ENCODE measurements at places on chromosomes 5 and 9.

GRCh38 chr9:34675048-34675714 is 12.7 kb upstream of the CCL27 start:
- DNase-seq = peak; percentile 79

- DNase-seq = no peak
These were observed 1.9 kb downstream of the ZNF354B start for GRCh38 chr5:178861627-178862026.

DNA sequence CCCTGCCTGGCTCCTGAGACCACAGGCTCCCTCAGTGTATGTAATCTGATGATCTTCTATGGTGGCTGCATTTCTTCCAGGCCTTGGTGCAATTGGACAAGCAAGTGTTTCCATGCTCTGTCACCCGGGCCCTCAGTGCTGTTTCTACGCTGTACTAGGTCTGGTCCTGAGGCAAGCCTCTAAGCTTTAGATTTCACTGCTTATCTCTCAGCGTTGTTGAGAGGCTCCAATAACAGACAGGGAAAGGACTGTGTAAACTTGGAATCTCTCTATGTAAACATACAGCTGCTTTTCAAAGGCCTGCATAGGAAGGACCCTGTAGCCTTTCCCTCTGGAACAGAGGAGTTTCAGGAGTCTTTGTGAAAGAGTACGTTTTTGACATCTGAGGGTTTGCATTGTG is 38.6 kb upstream of the NFIB start:
- no peak for DNase-seq

DNA sequence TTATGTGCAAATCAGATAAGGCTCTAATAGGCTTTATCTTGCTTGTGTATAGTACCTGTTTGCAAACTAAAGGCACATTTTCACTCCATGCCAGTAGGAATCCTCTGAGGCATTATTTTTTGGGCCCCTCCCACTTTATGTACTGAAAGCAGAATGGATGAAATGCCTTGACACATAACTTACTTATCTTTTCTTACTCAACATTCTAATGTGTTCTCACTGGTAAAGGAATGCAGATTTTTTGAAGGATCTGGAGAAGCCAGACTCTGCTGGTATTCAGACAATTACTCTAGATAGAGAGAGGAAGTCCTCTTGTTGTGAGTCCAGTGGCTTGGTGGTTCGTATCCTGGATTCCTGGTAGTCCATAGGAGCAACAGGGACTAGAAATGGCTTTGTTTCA is 336.7 kb downstream of the CCDC171 start:
- no peak for DNase-seq

DNA sequence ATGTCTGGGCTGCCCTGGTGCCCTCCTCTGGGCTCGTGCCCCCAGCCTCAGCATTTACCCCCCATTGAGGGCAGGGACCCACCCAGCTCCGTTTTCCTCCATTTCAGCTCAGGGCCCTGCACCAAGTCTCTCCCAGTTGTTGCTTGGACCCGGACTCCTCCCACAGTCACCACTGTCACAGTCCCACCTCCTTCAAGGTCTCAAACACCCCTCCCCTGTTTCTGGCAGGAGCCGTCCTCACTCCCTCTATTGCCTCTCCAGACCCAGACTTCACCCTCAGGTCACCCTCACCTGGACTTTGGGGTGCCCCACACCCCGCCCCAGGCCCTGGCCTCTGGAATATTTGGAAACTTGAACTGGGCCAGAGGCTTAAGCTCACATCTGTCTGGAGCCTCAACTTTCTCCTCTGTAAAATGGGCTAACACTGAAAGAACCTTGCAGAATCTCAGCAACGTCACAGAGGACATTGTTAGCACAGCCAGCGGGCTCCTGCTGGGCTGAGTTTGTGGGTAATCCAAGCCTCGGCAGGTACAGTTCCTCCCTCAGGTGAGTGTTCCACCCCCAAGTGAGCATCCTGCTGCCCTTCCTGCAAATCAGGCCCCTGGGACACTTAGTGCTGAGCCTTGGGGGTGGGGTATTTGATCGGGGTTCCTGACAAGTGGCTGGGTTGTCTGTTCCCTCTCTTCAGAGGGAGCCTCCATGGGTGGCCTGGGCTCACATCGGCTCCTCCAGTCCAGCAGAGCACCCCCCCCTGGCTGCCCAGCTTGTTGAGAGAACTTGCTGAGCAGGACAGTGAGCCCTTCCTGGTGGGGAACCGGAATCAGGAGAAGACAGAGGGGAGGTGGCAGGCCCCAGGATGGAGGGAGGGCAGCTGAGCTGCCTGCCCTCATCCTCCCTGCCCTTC is 130.1 kb downstream of the C9orf50 start:
- peak; percentile 25 for DNase-seq

DNA sequence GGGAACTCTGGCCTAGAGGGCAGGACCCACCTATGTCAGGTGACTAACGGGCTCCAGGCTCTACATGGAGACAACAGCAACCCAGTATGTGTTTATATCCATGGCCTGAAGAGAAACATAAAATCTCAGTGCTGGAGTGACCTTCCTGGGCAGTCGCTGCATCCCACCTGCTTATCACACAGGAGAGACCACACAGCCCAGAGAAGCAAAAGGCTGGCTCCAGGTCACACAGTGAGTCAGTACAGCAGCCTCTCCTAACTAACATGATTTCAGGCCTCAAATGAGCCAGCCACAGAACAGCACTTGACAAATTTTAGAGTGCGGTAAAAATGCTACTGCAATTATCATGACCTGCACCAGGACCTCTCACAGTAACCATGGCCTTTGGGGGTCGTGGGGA is 54.0 kb upstream of the TGFBR1 start:
- DNase-seq = no peak

GRCh38 chr5:87029951-87030350 is 237.7 kb upstream of the RASA1 start:
- no peak for DNase-seq

GRCh38 chr9:3337515-3338225 is 188.1 kb downstream of the RFX3 start:
- peak; percentile 23 for DNase-seq

DNA sequence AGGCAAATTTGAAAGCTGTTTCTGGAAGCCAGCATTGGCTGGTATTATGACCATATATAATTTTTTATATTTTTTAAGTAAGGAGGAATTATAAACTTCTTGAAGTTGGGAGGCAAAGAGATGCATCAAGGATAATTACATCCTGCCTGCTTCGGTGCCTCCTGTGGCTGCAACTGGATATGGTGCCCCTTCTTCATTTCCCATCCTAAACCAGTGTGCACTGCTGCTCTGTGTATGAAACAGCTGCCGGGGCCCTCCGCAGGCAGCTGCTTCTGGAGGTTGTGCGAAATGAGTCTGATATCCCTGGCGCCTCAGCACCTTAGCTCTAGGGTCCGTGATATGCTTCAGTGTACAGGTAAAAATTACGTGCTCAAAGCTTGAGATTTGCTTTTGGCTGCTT is 304.2 kb downstream of the ENC1 start:
- DNase-seq = no peak

DNA sequence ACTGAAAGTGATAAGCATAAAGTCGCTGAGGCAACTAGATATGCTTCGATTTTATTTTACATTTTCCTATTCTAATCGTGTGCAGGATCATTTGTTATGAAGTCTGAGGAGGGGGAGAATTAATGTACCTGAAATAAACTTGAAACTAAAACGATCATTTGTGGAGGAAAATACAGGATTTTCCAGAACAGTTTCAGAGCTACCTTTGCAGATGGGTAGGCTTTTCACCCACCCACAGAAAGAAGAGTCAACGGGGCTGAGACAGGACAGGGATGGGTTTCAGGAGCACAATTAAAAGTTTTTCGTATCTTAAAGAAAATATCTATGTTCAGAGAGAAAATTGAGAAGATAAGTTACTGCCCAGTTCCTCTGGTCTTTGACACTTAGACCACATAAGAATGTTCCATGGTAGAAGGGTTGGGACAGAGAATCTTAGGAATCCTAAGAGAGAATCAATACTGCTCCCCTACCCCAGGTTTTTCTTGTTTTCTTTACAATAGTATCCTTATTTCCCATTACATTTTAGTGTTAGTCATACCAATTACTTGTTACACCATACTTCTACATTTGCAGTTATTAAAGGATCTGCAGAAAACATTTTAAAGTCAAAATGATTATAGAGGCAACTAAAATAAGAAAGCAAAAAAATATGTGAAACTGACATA is 211.4 kb downstream of the DEPDC1B start:
- DNase-seq = no peak

DNA sequence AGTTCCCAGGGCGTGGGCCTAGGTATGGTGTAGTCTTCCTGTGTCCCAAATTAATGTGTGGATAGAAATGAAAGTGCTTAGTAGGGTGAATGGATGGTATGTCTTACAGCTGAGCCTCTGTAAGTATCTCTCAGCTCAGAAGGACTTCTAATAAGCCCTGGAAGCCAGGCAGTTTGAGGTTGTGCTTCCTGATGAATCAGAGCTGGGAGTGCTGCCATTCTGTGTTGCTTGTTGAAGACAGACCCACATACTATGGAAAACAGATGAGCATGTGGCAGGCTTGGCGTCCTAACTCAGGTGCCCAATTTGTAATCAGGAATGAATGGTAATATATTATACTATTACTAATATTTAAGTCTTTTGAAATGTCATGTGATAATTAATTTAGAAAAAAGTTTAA is 69.8 kb downstream of the CMYA5 start:
- no peak for DNase-seq

GRCh38 chr5:115386657-115387056 is 90.2 kb upstream of the CCDC112 start:
- DNase-seq = no peak

DNA sequence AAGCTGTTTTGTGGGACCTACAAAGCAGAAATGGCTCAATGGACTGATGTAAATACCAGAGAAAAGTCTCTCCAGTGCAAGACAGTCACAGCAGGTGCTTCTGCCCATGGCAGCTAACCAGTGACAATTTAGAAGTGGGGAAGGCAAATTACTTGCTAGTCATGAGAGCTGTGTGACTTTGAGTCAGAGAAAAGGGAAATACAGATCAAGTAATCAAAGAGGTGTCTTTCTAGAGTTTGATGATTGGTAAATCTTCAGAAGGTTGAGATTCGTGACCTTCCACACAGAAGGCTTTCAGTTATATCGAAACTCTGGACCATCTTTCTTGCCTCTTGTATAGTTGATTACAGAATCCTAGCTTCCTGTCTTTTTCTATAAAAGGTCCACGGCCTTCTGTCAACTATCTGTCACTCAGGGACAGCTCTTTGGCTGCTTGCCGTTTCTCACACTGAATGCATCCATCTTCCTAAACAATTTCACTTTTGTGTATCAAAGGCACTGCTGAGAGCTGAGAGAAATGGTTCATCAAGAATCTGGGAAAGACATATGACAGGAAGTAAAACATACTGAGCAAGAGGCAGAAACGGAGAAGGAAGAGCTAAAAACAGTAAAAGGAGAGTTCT is 993.9 kb upstream of the ACO1 start:
- DNase-seq = no peak

DNA sequence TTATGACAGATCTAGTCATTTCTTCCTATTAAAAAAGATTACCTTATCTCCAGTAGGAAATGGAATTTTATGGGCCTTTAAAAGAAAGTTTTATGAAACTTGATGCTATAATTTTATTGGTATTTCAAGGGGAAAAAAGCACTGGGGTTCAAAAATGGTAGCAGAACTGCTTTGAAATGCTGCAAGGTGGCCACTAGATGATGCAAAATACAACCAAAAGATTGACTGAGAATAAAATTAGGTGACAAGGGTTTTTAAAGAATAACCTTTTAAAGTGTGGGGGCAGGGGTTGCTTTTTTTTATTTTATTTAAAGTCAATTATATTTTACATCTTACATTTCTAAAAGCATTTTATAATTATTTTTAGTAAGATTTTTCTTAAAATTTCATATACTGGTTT is 61.7 kb downstream of the KLF9 start:
- no peak for DNase-seq

DNA sequence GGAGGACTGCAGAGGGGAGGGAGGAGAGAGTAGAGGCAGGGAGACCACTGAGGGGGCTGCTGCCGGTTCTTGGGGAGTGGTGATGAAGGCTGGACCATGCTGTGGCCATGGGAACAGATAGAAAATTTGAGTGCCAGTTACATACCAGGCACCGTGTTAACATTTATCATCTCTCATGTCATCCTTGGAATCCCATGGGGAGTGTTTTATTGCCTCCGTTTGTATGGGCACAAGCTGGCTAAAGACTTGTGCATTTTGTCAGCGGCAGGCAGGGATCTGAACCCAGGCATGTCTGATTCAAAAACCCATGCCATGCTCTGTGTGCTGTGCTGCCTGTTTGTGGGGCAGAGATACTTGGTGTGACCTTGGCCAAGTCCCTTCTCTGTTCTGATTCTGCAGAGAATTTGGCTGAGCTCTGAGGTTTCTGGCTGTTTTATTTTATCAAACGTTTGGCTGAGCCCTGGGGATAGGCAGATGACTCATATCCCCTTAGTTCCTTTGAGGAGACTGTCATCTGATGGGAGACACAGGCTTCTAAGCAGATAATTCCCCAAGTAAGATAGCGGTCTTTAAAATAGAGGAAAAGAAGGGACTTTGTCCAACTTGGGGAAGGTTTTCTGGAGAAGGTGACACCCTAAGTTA is 22.2 kb downstream of the COL27A1 start:
- DNase-seq = no peak

- DNase-seq = no peak
These were observed 27.0 kb downstream of the PTGES start for GRCh38 chr9:129725795-129726251.

- no peak for DNase-seq
These were observed 319.1 kb downstream of the GLIS3 start for GRCh38 chr9:3980771-3981170.

GRCh38 chr5:35089334-35090314 is 41.9 kb upstream of the AGXT2 start:
- DNase-seq = peak; percentile 62

- no peak for DNase-seq
These were observed 47.2 kb upstream of the AGXT2 start for GRCh38 chr5:35094948-35095347.

DNA sequence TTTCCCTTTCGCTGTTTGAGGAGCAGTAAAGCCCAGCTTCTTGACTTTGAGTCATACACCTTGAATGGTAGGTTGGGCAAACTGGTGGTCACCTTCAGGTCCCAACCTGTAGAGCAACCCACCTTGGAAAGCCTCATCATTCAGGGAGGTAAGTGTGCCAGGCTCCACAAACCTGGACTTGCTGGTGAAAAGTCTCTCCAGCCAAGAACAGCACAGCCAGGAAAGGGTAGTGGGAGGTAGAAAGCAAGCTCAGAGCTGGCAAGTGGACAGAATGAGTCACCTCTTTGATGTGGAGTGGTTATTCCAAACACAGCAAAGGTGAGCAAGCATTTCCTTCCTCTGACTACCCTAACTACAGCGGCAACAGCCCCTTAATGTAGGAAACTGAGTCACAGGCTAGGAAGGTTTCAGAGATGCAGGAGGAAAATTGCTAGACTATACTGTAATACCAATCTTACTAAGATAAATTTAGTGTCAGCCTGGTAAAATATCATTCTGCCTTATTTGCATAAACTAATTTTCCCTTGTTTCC is 117.5 kb upstream of the MTAP start:
- peak; percentile 72 for DNase-seq

- DNase-seq = no peak
These were observed 582.7 kb downstream of the DTWD2 start for GRCh38 chr5:118405650-118406061.

- DNase-seq = no peak
These were observed 20.7 kb upstream of the EBF1 start for GRCh38 chr5:159120446-159120845.
